ENCODE measurements at places on chromosomes 4 and X.

DNA sequence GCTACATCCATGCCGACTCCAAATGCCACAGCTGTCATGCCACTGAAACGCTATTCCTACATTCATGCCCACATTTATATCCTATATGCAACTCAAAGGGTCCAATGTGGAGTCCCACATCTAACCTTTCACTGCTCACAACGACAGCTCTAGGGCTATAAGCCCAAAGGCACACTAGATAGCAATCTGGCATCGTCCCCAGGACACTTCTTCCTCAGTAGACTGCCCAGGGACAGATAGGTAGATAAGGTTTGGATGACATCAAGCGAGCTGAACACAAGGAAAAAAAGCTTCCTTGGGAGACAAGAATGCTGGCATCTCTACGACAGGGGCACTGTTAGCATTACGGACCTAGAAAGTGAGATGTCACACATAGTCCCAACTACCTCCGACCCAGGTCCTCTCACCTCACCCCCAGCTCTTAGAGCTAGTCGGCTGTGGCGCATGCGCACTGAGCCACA is 685 bp downstream of the RAB9B start:
- no peak for DNase-seq

DNA sequence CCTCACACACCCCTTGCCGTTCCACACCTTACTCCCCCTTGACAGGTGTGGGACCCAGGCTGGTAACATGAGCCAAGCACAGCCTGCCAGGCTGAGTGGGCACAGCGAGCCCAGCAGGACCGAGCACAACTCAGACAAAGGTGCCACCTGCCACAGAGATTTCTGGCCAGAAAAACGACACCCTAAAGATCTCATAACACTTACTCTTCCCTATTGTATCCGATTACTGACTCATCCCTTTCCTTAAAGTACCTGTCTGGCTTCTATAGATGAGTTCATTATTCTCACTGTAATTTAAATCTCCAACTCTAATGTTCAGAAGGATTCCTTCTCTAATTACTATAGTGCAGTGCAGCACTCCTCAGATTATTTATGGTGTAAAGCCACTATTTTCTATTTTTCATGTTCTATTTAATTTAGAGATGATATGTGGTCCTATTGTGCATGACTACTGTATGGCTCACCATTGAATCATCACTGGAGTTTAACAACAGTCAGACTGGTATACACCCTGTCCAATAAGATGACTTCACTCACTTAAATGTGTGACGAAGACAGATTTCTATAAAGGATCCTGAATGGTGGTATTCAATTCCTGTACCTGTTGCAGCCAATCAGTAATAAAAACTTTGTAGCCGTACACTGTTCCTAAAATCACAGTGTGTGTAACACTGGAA is 7.6 kb upstream of the SYTL5 start:
- DNase-seq, result no peak

GRCh38 chrX:154541589-154541895 is 5.1 kb downstream of the G6PD start:
- no peak for DNase-seq

DNA sequence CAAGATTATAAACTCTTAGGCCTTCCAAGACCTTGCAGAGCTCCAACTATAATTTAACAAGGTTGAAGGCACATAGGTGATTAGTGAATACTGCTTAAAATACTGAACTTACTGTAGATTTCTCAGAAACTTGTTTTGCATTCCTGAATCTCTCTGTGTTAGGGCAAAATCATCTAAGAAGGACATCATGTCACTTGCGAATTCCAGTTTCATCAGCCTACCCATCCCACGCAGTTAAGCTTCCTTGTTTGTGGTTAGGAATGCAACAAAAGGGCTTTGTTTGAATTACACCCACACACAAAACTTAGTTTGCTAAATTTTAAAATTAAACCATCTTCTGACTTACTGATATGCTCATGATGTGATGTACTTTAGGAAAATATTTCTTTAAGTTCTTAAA is 174.0 kb downstream of the SOWAHB start:
- no peak for DNase-seq

DNA sequence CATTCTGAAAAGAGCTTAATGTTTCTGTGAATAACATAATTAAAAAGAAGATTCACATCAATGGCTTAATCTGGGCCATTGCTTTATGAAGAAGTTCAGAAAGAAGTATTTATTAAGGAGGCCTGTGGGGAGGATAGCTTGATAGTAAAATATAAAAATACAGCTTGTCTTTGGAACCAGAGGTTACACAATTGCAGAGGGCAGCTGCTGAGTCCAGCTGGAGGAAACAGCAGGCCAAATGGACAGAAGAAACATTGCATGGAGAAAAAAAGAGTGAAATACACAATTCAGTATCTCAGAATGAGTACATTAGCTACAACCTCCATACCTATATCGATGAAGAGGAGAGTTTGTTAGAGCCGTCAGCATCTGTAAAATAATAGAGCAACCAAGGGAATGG is 148.0 kb upstream of the NPY2R start:
- DNase-seq, result no peak

GRCh38 chr4:2788532-2789103 is 4.3 kb upstream of the SH3BP2 start:
- DNase-seq, result no peak

- DNase-seq, result no peak
Observed at GRCh38 chr4:111775556-111776297, 369.5 kb upstream of the FAM241A start.

DNA sequence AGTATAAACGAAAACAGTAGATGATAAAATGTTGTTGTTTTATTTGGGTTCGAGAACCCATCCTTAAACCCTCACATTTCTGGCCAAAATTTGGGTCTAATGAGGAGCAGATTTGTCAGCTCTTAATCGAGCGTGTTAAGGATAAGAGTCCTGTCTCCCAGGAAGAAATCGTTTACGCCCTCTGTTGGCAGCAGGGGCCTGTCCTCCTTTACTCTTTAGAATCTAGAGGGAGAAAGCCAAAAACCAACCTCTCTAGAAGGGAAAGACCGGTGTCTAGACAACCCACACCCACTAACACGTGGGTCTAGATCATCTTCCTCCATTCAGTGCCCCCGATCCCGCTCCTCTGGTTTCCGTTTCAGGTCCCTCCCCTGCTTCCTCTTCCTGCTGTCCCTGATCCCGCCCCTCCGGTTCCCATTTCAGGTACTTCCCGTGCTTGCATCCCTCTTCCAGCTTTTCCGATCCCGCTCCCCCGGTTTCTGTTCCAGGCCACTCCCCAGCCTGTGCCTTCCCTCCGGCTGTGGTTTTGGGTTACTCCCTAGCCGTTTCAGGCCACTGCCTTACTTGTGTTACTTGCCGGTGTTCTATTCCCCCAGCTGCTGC is 339.1 kb downstream of the PAPSS1 start:
- DNase-seq, result no peak

DNA sequence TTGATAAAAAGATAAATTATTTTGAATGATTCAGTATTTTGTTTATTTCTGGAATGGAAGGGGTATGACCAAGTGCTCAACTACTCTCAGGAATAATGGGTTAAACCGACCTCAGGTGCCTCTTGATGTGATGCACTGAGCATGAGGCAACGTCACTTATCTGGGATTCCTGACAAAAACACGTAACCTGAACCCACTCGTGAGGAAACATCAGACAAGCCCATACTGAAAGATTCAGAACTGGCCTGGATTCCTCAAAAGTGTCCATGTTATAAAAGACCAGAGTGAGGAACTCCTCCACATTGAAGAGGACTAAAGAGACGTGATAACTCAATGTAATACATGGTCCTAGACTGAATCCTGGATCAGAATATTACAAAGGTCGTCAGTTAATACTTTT is 144.0 kb downstream of the FNIP2 start:
- no peak for DNase-seq

GRCh38 chrX:100649550-100650356 is 5.8 kb downstream of the SRPX2 start:
- no peak for DNase-seq

- no peak for DNase-seq
Observed at GRCh38 chr4:112938461-112939058, 110.9 kb upstream of the ANK2 start.

DNA sequence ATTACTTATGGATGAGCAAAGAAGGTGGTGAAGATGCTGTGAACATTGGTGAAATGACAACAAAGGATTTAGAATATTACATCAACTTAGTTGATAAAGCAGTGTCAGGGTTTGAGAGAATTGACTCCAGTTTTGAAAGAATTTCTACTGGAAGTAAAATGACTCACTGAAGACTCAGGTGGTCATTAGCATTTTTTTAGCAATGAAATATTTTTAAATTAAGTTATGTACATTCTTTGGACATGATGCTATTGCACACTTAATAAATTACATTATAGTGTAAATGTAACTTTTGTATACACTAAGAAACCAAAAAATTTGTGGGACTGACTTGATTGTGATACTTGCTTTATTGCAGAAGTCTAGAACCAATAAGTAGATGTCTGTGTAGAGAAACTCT is 56.9 kb downstream of the USO1 start:
- no peak for DNase-seq

DNA sequence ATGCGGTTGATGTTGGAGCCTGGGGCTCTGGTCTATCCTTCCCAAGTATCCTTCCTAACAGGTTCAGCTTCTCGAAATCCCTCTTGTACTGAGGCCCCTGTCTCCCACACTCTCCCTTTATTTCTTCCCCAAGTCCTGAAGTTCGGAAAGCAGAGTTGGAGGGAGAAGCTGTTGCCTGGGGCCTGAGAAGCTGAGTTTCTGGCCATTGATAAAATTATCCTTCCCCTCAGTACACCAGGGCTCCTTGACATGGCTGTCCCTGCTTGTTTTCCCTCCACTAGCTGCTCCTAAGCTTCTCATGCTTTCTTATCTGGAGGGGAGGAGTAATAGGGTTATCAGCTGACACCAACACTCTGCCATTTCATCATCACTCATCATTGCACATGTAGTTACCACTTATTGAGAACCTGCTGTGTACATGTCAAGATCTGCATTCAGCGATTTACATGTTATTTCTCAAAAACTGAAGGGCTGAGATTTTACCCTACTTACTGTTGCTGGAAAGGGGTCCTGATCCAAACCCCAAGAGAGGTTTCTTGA is 58.0 kb downstream of the FUNDC1 start:
- DNase-seq, result no peak

DNA sequence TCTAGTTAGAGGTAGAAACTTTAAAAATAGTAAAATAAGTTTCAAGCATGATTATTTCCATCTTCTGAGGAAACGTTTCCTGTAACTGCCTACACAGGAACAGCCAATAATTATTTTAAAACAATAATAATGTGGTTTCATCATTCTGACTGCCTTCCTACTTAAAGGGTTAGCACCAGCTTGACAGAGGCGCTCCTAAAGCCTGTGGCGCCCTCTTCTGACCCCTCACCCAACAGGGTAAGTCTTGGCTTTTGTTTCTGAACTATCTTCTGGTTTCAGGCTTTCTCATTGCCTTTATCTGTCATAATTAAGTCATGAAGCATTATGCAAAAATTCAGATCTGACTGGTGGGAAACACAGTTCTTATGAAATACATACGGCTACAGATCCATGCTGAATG is 96.7 kb downstream of the ITM2A start:
- DNase-seq, result no peak

DNA sequence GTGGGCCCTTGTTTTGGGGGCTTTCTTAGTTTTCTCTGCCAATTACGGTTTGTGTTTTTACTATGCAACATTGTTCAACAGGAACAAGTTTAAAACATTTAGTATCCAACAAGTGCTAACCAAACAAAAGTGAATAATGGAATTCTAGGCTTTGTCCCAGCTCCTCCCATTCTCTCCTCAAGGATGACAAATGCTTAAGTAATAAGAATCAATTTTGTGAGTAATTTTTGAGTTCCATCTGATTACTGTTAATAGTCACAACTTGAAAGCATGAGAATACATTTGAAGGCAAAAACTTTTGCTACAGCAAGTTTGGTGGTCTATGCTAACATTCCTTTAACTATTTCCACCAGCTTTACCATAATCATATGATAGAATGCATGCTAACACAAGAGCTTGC is 78.1 kb upstream of the HPGD start:
- DNase-seq, result no peak

DNA sequence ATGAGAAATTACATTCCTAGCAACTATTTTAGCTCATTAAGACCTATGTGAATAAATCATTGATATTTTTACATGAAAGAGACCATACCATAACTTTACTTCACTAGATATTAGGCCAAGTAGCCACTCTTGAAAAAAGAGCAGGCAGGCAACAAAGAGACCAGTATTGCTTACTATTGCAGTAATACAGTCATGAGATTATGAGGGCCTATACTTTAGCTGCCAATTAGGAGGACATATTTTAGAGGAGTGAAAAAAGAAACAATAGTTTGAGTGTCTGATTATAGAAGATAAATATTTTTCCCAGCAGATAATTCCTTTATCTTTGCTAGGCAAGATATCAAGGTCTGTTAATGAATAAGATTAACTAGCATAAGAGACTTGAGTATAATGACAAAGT is 739.0 kb downstream of the GRID2 start:
- no peak for DNase-seq

DNA sequence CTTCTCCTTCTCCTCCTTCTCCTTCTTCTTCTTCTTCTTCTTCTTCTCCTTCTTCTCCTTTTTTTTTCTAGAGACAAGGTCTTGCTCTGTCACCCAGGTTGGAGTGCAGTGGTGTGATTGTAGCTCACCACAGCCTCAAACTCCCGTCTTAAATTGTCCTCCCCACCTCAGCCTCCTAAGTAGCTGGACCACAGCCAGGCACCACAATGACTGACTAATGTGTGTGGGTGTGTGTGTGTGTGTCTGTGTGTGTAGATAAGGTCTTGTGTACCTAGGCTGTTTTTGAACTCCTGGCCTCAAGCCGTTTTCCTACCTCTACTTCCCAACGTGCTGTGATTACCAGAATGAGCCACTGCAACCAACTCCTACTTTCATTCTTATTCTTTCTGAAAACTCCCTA is 390.9 kb downstream of the ADAM29 start:
- DNase-seq, result no peak

DNA sequence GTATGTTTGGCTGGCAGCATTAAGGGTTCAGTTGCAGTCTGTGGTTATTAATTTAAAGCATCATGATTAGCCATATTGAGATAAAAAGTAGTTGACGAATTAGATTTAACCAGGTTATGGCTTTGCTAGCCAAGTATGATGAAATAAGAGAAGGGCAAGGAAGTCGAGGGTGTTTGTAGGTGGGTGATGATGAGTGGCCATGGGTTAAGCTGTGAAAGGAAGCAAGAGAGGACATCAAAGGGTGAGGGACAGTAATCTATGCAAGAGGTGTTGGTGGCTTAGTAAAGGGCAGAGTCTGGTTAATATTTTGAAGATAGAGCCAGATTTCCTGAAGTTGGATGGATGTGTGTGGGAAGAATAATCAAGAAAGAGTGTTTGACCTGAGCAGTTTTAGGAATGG is 44.5 kb downstream of the STIM2 start:
- no peak for DNase-seq

DNA sequence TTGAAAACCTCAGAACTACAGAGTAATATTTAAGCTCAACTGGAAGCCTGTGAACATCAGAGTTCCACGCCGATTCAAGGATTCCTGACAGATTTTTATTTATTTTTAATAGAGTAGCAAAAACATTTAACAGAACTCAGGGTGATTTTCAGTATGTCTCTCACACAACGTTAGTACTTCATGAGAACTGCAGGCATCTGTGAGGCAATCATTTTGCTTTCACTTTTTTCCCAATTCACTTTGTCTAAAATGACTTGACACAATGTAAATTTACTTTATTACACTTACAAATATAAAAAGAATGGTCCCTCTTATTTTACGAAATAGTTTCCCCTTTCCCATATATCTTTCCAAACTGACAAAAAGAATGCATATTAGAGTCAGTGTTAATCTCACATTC is 869.5 kb upstream of the EPHA5 start:
- no peak for DNase-seq

Data from right kidney (tissue), 9 donors.